Stimulated activated CD8-positive, alpha-beta memory T cell treated with anti-CD3 and anti-CD28 coated beads, Interleukin-7, amount 100 ng/mL, for 1 hour (primary cell): ENCODE measurements at places on chromosomes 5 and 9.

DNA sequence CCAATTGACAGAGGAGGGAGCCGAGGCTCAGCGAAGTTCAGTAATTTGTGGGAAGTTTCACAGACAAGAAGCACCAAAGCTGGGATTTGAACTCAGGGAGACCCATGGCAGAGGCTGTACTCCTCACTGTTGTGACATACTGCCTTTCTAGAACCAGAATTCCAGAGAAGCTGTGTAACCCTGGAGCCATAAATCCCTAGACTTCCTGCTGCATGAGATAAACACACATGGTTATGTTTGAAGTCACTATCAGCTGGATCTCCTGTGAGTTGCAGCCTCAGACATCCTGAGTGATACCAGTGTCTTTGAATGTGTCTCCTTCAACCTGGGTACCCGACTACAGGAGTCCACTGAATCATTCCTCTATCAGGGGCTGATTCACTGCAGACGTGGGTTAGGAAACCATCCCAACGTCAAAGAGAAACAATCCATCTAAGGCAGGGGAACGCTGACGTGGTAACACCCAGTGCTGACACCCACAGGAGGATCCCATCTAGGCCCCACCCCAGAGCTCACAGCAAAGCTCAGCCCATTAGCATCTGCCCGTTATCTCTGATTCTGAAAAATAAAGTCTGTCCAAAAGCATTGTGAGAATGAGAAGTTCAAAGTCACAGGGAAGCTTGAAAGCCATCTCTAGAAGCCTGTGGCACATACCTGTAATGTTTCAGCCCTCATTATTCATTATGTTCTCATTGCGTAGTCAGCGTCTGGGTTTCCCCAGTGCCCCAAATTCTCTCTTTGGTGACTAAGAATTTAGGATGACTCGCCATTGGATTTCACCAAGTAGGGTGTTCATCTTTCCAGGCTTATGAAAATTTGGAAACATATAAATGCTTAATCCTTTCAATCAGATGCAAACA lies 36.3 kb upstream of the BASP1 start:
- DNase-seq: no peak

GRCh38 chr5:181037365-181037861 lies 2.7 kb upstream of the BTNL9 start:
- DNase-seq: no peak

DNA sequence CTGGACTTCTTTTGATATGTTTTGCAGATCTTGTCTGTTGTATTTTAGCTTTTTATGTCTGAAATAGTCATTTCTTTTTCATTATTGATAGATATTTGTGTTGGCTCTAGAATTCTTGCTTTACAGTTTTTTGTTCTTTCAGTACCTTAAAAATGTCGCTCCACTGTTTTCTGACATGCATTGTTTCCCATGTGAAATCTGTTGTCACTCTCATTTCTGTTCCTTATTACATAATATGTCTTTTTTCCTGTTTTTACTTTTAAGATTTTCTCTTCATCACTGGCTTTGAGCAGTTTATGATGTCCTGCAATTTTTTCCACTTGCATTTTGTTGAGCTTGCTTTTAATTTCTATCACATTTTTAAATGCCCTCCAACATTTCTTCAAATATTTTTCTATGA lies 270.4 kb upstream of the TARS1 start:
- DNase-seq: no peak

DNA sequence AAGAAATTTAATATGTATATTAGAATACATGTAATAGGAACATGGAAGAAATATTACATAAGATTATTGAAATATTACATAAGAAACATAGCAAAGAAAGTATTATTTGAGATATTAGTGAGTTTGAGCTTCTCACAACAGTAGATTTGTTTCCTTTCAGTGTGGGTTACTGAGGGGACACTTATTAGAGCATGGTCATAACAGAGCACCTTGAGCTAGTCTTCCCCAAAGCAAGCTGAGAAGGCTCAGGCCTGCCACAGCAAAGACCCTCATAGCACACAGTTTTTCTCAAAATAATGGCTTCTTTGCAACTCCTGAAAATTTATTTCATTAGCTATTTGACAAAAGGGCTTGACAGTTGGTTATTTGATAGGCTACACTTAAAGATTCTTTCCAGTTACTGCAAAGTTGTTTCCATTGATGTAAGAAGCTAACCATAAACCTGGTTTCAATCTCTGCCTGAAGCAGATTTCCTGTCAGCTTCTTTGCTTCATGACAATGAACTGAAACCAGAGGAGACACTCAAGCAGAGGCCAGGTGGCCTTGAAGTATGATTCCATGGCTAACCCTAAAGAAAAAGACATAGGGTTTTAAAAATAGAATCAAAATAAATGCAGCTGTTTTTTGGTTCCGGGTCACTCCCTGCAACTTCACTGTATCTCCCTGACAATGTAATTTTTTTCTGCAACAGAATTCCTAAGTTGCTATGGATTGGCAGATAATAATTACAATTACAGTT lies 68.6 kb downstream of the ERMP1 start:
- no peak for DNase-seq

DNA sequence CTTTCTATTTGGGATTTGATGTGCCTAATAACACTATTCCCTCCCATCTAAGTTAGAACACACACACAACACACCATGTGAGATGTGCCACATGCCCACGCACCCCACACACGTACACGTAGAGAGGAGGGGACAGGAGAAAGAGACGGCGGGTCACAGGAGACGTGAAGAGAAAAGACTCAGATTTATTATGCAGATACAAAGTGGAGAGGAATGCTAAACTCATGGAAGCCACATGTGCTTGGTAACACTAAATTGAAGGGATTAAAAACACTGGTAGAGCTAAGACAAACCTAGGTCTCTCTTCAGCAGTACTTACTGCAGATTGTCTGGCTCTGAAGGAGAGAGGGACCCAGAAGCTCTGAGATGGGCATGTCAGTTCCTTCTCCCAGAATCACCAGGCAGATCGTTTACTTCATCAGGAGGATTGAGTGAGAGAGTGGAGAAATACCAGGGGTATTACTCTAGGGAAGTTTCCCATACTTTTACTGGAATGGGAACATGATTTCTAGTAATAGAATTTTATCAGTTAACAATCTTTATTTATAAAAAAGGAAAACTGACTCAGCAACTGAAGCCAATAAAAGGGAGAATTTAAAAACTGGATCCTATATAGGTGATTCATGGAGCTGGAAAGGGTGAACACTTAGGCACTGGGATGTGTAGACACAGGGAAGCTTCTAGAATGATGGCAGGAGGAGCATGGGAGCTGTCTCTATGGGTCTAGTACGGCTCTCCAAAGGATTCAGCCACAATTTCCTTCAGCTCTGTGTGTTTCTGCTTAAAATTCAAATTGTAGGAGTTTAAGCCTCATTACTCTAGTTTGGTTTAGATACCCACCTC lies 139.4 kb downstream of the MACIR start:
- no peak for DNase-seq

GRCh38 chr5:54845567-54845941 lies 139.8 kb downstream of the ESM1 start:
- no peak for DNase-seq

- DNase-seq: no peak
These were observed 17.8 kb downstream of the LRRC8A start for GRCh38 chr9:128899566-128900322.

DNA sequence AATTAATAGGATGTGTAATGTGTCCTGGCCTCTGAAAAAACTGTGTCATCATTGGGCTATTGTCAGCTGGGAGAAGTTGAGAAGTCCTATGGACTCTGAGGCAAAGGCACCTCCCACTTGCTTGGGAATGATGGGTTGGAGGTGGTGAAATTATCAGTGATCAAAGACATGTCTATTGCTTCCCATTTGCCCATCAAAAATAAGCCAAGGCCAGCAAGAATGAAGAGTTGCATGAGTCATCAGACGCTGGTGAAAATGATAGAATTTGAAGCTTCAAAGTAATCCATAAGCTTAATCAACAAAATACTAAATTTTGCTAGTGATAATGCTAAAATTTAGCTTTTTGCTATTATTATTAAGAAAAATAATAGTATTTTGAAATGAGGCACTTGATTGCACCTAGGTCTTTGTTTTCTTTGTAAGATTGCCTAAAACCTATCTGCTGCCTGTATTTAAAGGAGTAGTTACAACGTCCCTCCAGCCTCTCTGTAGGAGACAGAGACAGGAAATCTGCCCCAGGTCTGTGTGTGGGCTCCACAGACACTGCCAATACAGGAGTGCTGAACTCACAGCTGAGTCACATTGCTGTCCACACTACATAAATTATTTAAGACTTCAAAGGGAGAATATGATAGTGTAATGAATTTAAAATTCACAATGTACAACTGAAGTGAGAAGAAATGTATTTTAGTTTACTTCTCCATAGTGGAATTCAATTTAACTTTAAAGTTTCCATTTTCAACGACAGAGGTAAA lies 48.4 kb upstream of the APC start:
- DNase-seq: no peak

DNA sequence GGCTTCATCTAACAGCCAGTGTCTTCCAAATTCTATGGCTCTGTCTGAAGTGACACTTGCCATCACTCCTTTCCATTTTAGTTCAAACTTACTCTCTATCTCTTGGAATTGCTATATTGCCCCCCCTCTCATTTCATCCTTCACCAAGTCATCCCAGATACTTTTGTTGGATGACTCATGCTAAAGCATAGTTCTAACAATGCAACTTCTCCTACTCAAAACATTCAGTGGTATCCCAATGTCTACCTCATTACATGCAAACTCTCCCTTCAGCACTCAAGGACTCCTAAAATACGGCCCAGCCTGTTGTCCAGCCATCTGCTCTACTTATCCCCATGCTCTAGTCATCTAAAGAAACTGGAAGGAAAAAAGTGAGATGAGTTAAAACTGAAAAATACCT lies 171.6 kb downstream of the RASEF start:
- no peak for DNase-seq

GRCh38 chr5:115544436-115545350 lies at the start of gene FEM1C:
FEM1C (minus strand) TSS chr5:115544775; CDS start chr5:115543493, 1,282 bp downstream.
- peak; percentile 92 for DNase-seq

GRCh38 chr5:173781816-173782670 lies 106.1 kb upstream of the CPEB4 start:
- peak; percentile 29 for DNase-seq

GRCh38 chr9:4269872-4270271 lies 30.0 kb downstream of the GLIS3 start:
- DNase-seq: no peak

- DNase-seq: no peak
These were observed 79.7 kb upstream of the SSBP2 start for GRCh38 chr5:81830596-81830995.

DNA sequence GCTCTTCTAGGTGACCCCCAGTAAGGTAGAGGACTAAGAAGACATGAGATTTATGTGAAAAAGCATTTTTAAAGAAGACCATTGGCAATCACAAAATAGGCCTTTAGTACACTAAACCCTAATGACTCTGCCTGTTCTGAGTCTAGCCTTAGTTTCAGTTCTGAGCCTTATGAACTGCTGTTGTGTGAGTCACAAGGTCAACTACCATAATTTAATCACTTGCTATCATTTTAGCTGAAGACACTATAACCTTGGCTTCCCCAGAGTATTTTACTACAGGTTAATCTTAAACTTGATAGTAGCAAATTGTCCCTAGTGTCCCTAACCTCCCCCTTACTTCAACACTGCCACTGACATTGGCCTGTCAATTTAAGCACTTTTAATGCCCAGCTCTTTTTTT lies 34.4 kb downstream of the APC start:
- no peak for DNase-seq

DNA sequence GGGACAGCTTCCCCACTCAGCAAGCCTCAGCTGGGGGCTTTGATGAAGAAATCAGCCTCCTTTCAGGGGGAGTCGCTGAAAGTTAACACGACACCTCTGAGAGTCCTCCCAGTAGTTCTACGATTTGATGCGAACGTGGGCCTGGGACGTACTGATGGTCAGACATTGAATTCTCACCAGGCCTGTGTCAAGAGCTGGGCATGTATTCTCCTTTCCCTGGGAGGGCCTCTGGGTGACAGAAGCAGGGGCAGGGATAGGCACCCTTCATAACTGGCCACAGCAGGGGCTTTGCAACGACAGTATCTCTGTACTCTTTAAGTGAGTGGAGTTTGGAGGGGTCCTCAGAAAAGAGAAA lies 15.6 kb upstream of the COL5A1 start:
- DNase-seq: no peak

- DNase-seq: no peak
These were observed 164.9 kb downstream of the PBX3 start for GRCh38 chr9:125911861-125912644.

- no peak for DNase-seq
These were observed 34.1 kb upstream of the RUFY1 start for GRCh38 chr5:179516221-179516620.

DNA sequence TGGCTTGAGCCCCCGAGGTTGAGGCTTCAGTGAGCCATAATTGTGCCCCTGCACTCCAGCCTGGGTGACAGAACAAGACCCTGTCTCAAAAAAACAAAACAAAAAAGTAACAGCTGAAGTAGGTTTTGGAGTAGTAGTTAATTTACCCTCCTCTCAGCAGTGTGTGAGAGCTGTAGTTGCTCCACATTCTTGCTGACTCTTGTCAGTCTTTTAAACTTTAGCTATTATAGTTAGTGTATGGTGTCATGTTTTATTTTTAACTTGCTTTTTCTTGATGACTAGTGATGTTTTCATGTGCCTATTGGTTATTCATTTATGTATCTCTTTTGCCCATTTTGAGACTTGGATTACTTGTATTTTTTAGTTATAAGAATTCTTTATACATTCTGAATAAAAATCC lies 52.9 kb upstream of the DHFR start:
- DNase-seq: no peak

GRCh38 chr5:3912790-3913189 lies 317.2 kb downstream of the IRX1 start:
- no peak for DNase-seq

DNA sequence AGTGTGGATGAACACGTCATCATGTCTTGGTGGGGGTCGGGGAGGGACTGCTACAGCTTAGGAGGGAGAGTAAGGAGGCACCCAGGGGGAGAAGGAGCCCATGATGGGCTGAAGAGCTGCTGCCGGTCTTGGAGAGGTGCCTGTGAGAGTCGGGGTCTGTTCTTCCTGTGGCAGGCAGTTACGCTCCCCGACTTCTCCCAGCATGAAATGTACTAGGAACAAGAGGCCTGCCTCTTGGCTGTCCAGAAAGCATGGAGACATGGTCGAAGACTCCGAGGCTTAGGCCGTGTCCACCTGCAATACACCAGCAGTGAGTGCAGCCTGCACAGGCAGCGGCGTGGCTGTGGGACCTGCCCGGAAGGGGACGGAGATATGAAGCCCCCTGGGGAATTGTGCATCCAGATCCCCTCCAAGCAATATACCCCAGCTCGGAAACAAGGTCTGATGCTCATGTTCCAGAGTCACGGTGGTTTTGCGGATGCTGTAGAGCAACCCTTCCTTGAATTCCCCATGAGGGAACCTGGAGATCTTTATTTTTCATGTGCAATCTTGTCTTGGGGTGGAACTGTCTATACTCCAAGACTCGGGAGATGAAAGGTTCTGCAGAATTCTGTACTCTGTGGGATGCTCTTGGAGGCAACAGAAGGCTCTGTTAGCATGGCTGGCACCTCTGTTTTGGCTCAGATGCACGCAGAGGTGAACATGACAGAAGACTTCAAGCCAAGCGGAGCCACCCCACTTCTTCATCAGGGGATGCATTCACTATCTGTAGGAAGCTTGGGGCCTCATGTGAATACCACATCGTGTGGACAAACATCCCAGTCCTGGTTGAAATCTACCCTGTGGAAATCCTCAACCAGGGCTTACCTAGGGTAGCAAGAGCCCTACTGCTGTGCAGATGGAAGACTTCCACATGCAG lies 374.9 kb upstream of the IRX4 start:
- DNase-seq: no peak
